ENCODE measurements at places on chromosomes 1 and 21. TPM values are rescaled to one million over a fixed set of nuclear protein-coding genes. Genes with fewer than 3 reads are reported as not detected.

Gene SLC45A1
- 2.2 TPM for total RNA-seq

Gene RNU11
- not detected for total RNA-seq

Gene FCRL2
- total RNA-seq: not detected

Gene LHX8
- total RNA-seq: not detected

Gene MAP3K7CL
- 50.9 TPM for total RNA-seq

Gene CACNA1S
- not detected for total RNA-seq

Gene EPHX1
- total RNA-seq: 16.6 TPM

Gene TFF3
- 0.68 TPM for total RNA-seq
